ENCODE measurements at places on chromosomes 2 and 18. TPM values are rescaled to one million over a fixed set of nuclear protein-coding genes. Genes with fewer than 3 reads are reported as not detected.

DNA sequence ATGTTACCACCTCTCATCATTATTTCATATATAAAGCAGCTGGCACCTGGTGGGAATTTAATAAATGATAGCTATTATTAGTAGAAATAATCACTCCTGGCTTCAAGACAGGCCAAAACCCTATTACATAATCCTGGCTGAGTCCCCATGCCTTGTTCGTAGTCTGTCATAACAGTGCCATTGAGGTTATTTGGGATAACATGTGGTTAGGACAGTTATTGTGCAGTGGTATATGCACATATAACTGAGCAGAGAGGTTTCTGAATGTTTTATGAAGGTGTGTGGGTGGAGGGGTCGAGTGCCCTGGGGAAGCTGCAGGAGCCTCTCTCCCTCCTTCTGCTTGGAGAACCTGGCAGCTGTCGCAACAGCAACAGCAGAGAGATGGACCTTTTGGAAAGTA, 162.4 kb upstream of the NABP1 start:
- H3K4me1 ChIP-seq = peaks cover 2% of the 10 kb centered on the region
- no peaks in the 10 kb centered on the region for H3K27me3 ChIP-seq
- no peak overlapping the region for H3K4me3 ChIP-seq
- H3K27ac ChIP-seq = no peak overlapping the region
- no peak for DNase-seq

- no peaks in the 10 kb centered on the region for H3K36me3 ChIP-seq
- DNase-seq = no peak
- no peak overlapping the region for H3K27ac ChIP-seq
- H3K27me3 ChIP-seq = no peaks in the 10 kb centered on the region
- no peaks in the 10 kb centered on the region for H3K4me1 ChIP-seq
- no peak overlapping the region for H3K4me3 ChIP-seq
Observed at GRCh38 chr18:79260510-79260909, 135.2 kb upstream of the NFATC1 start.

DNA sequence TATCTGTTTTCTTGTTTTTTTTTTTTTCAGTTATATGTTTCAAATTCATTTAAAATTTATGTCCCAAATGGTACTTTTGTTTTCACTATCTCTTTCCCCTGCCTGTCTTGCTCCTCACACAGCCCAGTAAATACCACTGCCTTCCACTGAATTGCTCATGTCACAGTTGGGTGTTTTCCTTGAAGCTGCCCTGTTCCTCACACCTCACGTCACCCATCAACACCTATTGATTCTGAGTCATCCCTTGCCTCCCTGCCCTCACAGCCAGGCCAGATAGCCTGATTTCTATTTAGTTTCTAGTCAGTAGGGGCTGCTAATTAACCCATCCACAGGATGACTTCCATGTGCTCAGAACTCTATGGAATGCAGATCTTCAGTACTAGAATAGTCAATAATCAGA, 25.3 kb downstream of the FSHR start:
- DNase-seq = no peak
- H3K27ac ChIP-seq = no peak overlapping the region
- H3K36me3 ChIP-seq = no peaks in the 10 kb centered on the region
- H3K4me1 ChIP-seq = no peaks in the 10 kb centered on the region

DNA sequence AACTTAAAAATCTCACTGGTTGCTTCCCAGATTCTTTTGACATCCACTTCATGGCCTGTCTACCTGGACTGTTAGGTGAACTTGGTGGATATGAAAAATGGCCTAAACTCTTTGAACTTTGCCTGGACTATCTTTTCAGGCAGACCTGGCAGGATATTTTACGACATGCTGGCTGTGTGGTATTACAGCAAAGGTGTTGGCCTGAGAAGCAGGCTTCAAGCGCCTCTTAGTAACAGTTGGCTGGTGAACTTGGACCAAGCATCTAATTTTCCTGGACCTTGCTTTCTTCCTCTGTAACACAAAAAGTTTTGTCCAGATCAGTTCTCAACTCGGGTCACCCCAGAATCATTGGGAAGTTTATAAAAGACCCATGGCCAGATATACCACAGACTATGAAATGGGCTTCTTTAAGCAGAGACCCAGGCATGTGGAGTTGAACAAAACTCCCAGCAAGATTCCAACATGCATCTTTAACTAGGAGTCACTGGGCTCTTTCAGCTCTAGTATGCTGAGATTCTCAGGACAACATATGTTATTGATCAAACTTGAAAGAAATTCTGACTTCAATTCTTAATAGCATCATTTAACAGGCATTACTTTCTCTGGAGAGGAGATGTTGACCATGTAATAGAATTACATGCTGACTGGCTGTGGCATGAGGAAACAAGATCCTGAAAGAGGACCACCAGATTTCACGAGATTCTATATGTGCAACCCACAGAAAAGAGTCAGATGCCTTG, 4.4 kb downstream of the LYPD1 start:
- no peak overlapping the region for H3K4me3 ChIP-seq
- H3K27me3 ChIP-seq = no peaks in the 10 kb centered on the region
- no peak for DNase-seq
- peaks cover 7% of the 10 kb centered on the region for H3K4me1 ChIP-seq
- no peak overlapping the region for H3K27ac ChIP-seq

GRCh38 chr2:74278176-74278575, 65.0 kb downstream of the SLC4A5 start:
- no peaks in the 10 kb centered on the region for H3K4me1 ChIP-seq
- no peaks in the 10 kb centered on the region for H3K36me3 ChIP-seq
- no peaks in the 10 kb centered on the region for H3K27me3 ChIP-seq

DNA sequence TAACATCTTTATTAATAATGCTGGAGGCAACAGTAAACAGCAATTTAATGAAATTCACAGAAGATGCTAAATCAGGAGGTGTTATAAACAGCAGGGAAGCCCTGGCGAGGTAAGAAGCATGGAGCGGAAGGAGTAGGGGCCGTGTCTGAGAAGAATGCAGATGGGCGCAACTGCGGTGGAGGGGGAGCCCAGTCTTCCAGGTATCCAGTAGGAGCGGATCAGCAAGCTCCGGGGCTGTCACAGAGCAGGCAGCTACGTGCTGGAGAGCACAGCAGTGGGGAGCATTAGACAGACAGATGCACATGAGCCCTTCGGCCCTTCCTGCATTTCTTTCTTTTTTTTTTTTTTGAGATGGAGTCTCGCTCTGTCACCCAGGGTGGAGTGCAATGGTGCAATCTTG, 82.3 kb downstream of the SH3RF3 start:
- no peak overlapping the region for H3K27ac ChIP-seq
- H3K4me1 ChIP-seq = no peaks in the 10 kb centered on the region
- H3K36me3 ChIP-seq = no peaks in the 10 kb centered on the region
- DNase-seq = no peak
- H3K27me3 ChIP-seq = no peaks in the 10 kb centered on the region

ACADL gene
- 21.1 TPM for total RNA-seq

CD226 gene
- total RNA-seq = 5.0 TPM

BCL2 gene
- 39.2 TPM for total RNA-seq

TTN gene
- total RNA-seq = 3.6 TPM
